ENCODE measurements at places on chromosomes 2 and 18.

DNA sequence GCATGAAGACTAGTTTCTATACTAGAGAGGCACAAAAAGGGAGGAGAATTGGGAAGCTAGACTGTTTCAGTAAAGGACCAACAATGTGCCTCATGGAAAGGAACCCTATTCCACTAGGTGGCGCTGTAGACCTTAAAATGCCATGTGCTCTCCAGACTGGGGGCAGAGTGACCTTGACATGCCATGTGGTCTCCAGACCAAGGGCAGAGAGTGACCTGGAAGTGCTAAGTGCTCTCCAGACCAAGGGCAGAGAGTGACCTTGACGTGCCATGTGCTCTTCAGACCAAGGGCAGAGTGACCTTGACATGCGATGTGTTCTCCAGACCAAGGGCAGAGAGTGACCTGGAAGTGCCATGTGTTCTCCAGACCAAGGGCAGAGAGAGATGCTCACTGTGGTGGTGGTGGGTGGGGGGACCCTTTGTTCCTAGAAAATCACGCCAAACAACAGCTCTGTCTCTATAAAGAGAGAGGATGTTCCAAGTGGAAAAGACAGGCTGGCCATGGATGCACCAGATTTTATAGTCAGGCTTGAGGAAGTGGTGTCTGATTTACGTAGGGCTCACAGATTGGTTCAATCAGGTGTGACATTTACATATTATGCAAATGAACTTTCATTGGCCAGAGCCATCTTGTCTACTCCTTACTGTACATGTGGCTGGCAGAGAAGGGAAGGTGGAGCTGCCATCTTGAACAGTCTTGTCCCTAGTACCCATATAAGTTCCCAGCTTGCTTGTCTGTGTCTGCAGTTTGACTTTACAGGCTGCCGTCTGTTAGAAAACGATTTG lies 344.0 kb upstream of the DDX18 start:
- peak; percentile 15 for DNase-seq

GRCh38 chr2:43934567-43934966 lies 61.2 kb downstream of the LRPPRC start:
- no peak for DNase-seq

- no peak for DNase-seq
Measured at GRCh38 chr2:240358821-240359397, 76.6 kb upstream of the GPC1 start.

DNA sequence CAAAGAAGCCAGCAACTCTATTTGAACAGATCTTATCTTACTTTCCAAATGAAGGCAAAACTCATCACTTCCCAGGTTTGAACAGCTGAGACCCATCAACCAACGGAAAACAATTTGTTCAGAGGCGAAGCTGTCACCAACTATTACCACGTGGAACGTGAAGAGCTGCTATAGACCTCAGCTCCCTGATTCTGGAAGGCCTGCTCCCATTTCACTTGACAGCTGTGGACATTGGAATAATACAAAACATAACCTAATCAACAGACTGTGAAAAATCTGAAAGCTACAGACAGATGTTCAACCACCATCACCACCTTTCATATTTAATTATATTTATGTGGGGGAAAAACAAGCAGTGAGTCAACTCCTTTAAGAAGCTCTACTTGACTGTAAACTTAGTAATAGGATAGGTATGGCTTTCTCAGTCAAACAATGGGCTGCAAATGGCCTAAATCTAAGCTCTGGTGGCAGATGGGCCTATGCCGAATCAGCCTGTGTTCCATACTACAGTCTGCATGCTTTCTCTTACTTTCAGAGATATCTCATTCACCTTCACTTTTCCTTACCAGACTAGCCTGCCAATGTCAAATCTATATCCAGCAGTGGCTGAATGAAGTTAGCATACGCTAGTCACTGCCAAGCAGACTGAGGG lies 896.4 kb downstream of the TDRD15 start:
- DNase-seq, result no peak

Measured in renal pelvis (tissue), 12 donors.